ENCODE measurements at places on chromosomes 3 and 15. TPM values are rescaled to one million over a fixed set of nuclear protein-coding genes. Genes with fewer than 3 reads are reported as not detected.
A peak's percentile ranks its signal among the peaks of the same experiment; 100 is the strongest.

GRCh38 chr15:31241888-31242522, 84.6 kb upstream of the KLF13 start:
- DNase-seq, result no peak

GRCh38 chr15:99480016-99480810, 85.6 kb upstream of the MEF2A start:
- DNase-seq, result no peak

DNA sequence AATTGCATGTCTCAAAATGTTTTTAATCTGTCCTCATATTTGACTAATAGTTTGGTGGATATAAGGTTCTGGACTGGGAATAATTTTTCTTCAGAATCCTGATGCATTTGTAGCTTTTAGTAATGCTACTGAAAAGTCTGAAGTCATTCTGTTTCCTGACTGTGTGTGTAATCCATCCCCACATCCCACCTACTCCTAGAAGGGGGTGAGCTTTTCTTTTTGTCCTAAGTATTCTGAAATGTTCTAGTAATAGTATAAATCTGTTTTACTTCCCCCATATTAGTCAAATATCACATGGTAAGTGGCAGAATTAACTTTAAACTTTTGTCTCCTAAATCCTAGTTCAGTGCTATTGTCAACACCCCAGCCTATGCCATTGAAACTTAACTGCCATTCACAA, 162.8 kb downstream of the GREM1 start:
- no peak for DNase-seq

DNA sequence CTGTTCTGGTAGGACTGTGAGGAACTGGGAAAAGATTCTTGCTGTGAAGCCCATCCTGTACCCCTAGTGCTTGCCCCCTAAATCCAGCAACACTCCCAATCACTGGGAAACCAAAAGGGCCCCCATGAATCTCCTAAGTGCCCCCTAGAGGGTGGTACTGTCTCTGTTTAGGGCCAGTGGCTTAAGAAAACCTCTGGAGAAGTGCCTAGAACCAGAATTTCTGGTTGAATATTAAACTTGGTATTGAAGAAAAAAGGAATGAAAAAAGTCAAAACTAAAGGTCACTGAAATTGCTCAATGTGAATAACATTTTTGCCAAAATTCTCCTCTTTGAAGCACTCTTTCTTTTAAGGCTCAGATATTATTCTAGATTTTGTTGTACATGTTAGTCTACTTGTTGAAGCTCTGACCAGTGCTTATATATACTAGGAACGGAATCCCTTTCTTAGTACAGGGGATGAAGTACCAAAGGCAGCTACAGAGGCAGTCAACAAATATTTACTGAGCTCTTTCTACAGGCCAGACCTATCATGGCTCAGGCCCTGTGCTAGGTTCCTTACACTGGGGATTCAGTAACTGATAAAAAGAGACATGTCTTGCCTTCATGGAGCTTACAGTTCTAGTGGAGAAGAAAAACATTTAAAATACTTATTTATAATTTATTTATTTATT, 138.8 kb downstream of the MYLK start:
- DNase-seq, result no peak

Gene OXTR
- total RNA-seq, result 0.32 TPM

DNA sequence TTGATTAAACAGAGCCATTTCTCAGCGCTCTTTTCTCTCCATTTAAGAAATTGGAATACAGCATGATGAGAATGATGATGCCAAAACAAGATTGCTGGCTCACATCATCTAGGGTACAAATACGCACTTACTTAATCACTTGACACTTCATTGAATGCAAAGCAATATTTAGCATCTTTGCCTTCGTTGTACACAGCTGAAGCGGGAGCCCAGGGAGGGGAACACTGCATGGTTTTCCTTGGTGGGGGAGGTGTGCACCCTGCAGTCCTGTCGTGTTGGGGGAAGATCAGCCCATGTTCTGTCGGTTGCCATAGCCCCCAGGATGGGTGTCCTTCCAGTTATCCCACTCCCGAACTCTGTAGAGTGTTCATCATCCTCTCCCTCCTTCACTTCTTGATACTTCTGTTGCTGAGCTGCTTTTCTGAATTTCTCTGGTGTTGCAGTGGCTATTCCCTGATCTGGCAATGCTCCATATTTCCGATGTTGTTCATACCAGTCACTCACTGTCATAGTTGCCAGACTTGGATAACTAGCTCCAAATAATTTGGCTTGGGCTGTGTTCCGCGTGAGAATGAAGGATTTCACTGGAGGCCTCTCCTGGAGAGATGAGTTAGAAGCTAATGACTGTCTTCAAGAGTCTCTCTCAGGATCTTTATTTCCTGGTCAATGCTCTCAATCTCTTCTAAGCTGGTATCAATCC, 50.1 kb upstream of the DYNC1LI1 start:
- DNase-seq, result no peak

DNA sequence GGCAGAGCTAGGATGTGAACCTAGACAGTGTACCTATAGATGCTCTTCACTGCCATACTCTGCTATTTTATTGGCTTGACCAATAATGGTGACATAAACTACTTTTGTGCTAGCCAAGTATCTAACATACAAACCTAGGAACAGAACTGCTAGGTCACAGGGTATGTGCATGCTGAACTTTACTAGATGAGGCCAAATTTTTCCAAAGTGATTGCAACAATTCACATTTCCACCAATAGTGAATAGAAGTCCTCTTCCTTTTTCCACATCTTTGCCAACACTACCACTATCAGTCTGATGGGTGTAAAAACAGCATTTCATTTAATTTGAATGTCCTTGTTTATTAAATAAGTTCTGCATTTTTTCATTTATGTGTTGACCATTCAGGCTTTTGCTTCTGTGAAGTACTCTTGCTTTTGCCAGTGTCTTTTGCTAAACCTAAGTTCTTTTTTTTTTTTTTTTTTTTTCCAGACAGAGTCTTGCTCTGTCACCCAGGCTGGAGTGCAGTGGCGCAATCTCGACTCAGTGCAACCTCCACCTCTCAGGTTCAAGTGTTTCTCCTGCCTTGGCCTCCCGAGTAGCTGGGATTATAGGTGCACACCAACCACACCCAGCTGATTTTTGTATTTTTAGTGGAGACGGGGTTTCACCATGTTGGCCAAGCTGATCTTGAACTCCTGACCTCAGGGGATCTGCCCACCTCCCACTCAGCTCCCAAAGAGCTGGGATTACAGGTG, 54.1 kb downstream of the DCAF1 start:
- no peak for DNase-seq

GRCh38 chr3:168288511-168289401, 193.0 kb upstream of the GOLIM4 start:
- no peak for DNase-seq

DNA sequence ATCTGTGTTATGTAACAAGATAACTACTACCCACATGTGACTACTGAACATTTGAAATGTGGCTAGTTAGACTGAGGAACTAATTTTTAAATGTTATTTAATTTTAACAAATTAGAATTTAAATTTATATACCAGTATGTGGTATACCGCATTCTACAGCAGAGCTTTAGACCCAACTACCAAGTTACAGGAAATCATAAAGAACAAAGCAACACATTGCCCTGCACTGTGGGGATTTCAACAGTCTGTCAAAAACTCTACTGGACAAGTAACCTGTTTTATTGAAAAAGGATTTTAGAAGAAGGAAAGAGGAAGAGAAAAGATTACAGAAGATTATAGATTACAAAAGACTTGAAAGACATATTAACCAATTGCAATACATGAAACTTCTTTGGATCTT, 64.9 kb downstream of the DPH6 start:
- DNase-seq, result no peak

Gene BMF
- 3.2 TPM for total RNA-seq

GRCh38 chr15:27458345-27459084, 487.5 kb downstream of the GABRG3 start:
- no peak for DNase-seq

- no peak for DNase-seq
Measured at GRCh38 chr15:49712846-49713450, 92.1 kb downstream of the DTWD1 start.

- DNase-seq, result no peak
Measured at GRCh38 chr3:60086811-60087210, 1037.0 kb upstream of the CFAP20DC start.

Gene CLDND1
- total RNA-seq, result 67.1 TPM

DNA sequence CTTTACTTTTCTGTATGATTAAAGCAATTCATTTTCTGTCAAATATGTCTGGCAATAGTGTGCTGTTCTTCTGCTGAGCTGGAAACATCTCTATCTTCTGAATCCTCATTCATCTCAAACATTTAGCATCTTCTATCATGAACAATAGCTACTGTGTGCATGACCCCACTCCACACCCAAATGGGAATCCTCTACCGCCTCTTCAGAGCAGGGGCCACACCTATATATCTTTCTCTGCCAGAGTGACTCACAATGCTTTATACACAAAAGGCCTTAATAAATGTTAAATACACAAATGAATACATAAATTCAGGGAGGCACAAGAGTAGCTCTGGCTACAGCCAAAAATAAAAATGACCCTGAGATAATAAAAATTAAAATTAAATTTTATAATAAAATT, 8.0 kb downstream of the ALDH1A2 start:
- DNase-seq, result no peak

Gene ANKDD1A
- 1.1 TPM for total RNA-seq

GRCh38 chr15:59516655-59517461, 78.9 kb downstream of the FAM81A start:
- DNase-seq, result no peak

DNA sequence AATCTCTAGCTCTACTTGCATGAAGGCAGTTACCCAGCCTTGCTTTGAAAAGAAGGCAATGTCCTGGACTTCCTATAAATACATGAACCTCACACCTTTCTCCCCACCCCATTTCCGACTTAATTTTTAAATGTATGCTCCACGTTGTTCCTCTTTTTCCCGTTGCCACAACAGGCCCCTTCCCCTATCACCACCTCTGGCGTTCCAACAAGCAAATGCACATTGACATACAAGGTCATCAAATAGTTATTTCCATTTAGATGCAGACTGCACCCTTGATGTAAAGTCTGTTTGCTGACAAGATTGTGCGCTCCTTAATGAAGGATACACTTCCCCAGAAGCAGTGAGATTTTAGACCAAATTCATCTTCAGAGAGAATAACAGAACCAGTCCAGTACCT, 260.7 kb upstream of the UMPS start:
- DNase-seq, result no peak

GRCh38 chr15:36361351-36361870, 218.0 kb upstream of the CDIN1 start:
- DNase-seq, result peak; percentile 32

DNA sequence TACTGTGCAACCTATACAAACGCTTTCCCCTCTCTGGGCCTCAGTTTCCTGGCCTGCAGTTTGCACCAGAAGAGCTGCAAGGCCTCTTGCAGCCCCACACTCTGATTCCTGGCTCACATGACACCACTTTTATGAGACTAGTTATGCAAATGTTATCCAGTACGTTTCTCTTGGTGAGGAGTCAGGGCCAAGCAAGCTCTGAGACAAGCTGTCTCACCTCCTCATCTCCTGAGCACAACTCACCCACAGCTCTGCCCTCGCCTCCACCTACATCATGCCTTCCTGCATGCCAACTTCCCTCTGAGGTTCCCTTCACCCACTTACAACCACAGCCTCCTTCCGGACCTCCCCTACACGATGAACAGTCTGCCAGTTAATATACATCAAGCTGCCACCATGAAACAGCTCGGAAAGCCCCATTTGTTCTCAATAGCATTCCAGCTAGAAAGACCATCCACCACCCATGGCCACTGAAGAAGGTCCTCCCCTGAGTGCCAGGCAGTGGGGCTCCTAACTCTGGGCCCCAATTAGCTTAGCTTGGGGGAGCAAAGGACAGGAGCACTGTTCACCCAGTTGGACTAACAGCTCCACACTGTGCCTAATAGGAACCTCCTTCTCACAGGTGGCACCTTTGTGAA, 25.0 kb downstream of the CRYGS start:
- no peak for DNase-seq

DNA sequence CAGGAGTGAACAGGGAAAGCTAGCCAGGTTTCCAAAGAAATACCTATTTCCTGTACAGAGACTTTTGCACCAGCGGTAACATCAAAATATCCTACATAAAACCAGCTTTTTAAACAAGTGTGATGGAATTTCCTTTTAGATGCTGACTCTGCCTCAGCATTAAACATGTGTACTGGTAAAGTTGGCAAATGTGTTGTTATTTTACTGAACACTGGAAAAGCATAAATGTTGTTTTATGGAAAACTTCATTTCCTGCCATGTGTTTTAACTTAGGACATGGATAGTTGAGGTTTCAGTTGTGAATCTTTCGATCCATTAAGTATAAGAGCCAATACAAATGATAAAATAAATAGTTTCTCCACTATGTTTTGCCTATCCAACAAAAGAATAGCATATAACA, 15.7 kb downstream of the OXNAD1 start:
- DNase-seq, result no peak

- no peak for DNase-seq
Measured at GRCh38 chr3:43478118-43478785, 143.6 kb downstream of the ANO10 start.

DNA sequence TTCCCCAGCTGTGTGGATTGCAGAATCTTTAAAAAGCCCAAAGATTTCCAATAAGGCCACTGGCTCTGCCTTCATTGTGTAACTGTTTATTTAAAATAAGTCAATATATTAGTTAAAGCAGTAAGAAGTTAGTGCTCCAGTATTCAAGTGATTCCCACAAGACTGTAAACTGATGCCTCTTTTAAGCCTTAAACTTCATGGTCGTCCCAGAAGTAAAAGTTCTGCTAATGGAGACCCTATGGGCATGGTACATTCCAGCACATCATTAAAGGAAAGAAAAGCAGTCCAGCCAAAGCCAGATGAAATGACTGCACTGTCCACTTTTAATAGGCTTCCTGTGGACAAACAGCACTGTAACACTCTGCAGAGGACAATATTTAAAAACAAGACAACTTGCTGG, 512.6 kb downstream of the MECOM start:
- no peak for DNase-seq

DNA sequence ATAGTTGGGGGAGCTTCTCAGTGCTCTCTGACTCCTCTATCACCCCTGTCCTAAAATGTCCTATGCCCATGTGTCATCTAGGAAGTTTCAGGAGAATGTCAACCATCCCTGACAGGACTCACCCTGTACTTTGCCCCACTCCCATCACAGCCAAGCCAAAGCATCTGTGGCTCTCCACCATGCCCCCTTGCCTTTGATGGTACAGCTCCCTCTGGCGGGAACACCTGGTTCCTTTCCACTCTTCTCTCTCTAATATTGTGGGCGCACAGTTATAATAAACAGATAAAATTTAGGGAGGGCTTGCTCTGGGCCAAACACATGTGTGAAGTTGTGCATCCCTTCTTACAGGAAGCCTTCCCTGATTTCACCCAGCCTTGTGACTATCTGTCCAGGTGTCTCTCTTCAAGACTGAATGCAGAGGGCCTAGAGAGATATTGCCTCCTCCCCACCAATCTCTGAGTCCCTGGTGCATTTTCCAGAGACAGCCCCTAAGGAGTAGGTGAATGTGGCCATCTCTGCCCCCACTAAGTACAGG, 62.8 kb downstream of the ISG20 start:
- no peak for DNase-seq
